SK-N-MC (cell line): ENCODE measurements at places on chromosomes 13 and 19.

DNA sequence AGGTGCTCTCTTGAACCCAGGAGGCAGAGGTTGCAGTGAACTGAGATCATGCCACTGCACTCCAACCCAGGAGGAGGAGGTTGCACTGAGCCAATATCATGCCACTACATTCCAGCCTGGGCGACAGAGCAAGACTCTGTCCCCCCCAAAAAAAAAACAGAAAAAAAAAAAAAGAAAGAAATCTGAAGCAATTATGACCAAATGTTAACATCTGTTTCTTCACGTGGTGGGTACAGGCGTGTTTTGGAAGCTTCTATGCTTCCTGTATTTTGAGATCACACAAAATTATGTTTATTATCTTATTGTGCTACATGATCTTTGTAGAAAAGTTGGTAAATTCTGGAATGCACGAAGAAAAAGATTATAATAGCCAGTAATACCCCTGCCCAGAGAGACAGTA is 2.7 kb upstream of the ACP5 start:
- no peak for DNase-seq

GRCh38 chr19:37979547-37980082 is 72.6 kb downstream of the SIPA1L3 start:
- no peak for DNase-seq

- no peak for DNase-seq
These were observed 15.0 kb downstream of the CLEC4M start for GRCh38 chr19:7778081-7778480.

- DNase-seq, result no peak
These were observed 2.4 kb downstream of the CUL4A start for GRCh38 chr13:113211774-113212173.

GRCh38 chr19:6204212-6204611 is 68.7 kb downstream of the ACSBG2 start:
- no peak for DNase-seq

GRCh38 chr19:7535998-7536695 is 630 bp downstream of the PNPLA6 start:
- no peak for DNase-seq

DNA sequence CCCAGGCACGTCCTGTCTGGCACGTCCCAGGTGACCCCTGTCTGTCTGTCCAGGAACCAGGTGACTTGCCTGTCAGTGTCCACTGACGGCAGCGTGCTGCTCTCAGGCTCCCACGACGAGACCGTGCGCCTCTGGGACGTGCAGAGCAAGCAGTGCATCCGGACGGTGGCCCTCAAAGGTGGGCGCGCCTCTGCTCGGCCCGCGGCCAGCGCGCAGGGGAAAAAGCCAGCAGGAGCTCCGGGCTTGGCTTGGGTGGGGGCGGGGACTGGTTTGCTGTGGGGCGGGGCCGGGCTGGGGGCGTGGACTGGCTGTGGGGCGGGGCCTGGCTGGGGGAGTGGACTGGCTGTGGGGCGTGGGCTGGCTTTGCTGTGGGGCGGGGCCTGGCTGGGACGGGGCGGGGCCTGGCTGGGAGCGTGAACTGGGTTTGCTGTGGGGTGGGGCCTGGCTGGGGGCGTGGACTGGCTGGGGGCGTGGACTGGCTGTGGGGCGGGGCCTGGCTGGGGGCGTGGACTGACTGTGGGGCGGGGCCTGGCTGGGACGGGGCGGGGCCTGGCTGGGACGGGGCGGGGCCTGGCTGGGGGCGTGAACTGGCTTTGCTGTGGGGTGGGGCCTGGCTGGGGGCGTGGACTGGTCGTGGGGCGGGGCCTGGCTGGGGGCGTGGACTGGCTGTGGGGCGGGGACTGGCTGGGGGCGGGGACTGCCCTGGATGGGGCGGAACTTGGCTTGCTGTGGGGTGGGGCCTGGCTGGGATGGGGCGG is 7.2 kb downstream of the WDR18 start:
- no peak for DNase-seq

DNA sequence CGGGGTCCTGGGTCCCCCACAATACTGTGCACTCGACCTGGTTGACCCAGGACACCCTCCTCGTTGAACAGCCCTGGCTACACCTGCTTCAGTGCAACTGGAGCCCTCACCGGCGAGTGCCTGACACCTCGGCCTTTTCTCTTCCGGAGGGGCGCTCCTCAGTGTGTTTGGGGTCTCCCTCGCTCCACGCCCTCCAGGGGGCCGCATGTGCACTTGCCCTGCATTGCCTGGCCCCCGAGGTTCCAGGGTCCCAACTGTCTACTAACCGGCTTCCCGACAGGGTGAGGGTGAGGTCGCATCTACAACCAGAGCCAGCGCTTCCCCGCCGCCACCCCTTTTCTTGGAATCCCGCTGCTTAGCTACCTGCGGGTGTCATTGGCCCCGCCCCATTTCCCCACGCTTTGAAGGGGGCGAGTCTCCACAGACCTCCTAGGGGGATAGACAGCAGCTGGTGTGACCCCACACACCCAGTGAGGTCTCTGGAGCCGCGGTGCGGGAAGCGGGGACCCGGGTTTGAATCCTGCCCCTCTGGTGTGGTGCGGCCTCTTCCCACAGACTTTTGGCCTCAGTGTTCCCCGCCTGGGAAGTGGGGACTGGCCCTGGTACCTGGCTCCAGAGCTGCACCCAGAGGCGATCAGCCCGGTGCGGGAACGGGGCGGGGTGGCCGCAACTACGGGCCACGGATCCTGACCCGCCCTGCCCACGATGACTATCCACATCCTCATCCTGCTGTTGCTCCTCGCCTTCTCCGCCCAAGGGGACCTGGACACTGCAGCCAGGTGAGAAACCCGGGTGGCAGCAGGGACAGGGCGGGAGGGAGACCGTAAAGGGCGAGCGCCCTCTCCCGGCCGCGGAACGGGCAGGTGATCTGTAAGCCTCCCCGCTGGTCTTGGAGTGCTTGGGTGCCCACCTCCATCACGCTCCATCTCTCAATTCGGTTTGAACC is at the start of gene ADM5:
ADM5 (plus strand) TSS at position 462 of the 946 bp plus-strand sequence; CDS start at position 706, 244 bp downstream.
- DNase-seq, result no peak

GRCh38 chr19:38870612-38871011 is 7.5 kb downstream of the RINL start:
- DNase-seq, result no peak

- DNase-seq, result no peak
These were observed 69.5 kb upstream of the MCF2L start for GRCh38 chr13:112899281-112900225.

GRCh38 chr19:10402441-10403038 is 802 bp downstream of the CDC37 start:
- no peak for DNase-seq

DNA sequence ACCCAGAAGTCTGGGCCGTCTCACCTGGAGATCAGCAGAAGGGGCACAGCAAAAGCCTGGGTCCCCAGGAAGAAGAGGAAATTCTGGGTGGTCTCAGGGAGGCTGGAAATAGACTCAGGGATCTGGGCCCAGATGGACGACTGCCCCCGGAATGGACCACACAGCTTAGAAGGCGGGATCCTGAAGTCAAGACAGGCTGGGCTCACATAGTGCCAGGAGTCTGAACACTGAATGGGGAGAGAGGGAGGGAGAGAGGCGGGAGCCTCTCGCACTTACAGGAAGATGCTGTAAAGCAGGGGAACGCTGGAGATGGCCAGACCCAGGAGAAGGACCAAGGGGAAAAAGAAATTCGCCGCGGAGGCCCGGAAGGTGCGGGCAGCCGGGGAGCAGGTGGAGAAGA is 1.3 kb upstream of the LENG1 start:
- no peak for DNase-seq

GRCh38 chr19:56222901-56223300 is 20.8 kb downstream of the ZSCAN5C start:
- DNase-seq, result no peak

- DNase-seq, result no peak
These were observed 63.1 kb downstream of the SPATA13 start for GRCh38 chr13:24223341-24224231.

- no peak for DNase-seq
These were observed 1.1 kb downstream of the EDDM13 start for GRCh38 chr19:56273563-56274117.

DNA sequence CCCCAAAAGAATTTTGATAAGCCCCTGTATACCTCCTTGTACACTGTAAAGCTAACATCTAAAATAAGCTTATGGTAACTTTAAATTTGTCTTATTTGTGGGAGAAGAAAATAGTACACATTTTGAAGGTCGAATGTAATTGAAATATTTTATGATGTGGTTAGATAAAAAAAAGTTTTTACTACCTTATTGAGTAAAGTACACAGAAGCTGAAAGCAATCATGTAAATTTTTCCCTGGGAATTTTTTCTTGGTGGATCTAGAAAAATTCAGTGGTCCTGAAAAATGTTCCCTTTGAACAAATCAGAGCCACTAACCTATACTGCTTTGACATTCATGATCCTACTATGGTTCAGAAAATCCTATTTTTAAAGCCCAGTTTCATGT is 46.9 kb downstream of the SIPA1L3 start:
- DNase-seq, result peak; percentile 6

DNA sequence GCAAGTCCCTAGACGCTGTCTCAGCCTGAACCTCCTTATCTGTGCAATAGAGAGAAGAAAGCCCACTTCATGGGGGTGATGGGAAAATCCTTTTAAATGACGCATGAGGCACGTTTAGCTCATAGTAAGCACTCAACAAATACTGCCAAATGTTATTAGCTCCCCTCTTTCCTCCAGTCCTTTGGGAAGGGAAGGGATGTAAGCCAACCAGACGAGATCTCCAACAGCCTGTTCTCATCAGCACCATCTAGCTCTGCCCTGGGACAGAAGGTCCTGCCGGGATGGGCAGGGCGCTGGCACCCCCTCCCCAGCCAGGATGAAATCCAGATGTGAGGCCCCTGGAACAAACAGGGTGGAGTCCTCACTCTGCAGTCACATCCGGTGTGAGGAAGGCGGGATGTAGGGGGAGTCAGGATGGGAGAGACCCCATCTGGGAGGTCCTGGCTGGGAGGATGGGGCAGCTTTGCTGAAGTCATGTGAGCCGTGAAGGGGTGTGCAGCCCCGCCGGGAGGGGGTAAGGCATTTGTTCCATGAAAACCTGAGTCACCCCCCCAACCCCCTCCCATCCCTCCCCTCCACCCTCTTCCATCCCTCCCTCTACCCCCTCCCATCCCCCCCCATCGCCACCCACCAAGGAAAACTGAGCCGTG is 4.6 kb downstream of the S1PR2 start:
- DNase-seq, result no peak

GRCh38 chr13:49667773-49668172 is 23.5 kb downstream of the EBPL start:
- DNase-seq, result no peak

- DNase-seq, result no peak
These were observed 53.1 kb downstream of the ARHGAP35 start for GRCh38 chr19:46913852-46914430.

GRCh38 chr19:57436417-57436816 is 1.3 kb downstream of the ZNF749 start:
- no peak for DNase-seq

- no peak for DNase-seq
These were observed 26.4 kb upstream of the DPP9 start for GRCh38 chr19:4749870-4750590.
